ENCODE measurements at places on chromosomes 6 and 20. TPM values are rescaled to one million over a fixed set of nuclear protein-coding genes. Genes with fewer than 3 reads are reported as not detected.

The MAPK13 gene
- 2.0 TPM for total RNA-seq

The DEFB119 gene
- not detected for total RNA-seq

The KCNQ5 gene
- 1.7 TPM for total RNA-seq

The SLC52A3 gene
- total RNA-seq = not detected

The SIM1 gene
- total RNA-seq = not detected

The LIN28B gene
- not detected for total RNA-seq
